ENCODE measurements at places on chromosomes 3 and 15. TPM values are rescaled to one million over a fixed set of nuclear protein-coding genes. Genes with fewer than 3 reads are reported as not detected.

DNA sequence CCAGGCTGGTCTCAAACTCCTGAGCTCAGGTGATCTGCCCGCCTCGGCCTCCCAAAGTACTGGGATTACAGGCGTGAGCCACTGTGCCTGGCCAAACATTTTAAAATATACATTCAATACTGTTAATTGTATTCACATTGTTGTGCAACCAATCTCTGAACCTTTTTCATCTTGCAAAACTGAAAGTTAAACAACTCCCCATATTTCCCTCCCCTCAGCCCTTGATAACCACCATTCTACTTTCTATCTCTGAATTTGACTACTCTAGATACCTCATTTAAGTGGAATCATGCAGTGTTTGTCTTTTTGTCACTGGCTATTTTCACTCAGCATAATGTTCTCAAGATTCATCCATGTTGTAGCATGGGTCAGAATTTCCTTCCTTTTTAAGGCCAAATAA lies 30.0 kb downstream of the HMCES start:
- DNase-seq = no peak

- DNase-seq = no peak
These were observed 502.3 kb downstream of the SHQ1 start for GRCh38 chr3:72345980-72346379.

- peak; percentile 89 for DNase-seq
These were observed 92.2 kb downstream of the CMSS1 start for GRCh38 chr3:99909714-99910495.

GRCh38 chr3:196166741-196167140 lies 44.5 kb downstream of the ZDHHC19 start:
- no peak for DNase-seq

DNA sequence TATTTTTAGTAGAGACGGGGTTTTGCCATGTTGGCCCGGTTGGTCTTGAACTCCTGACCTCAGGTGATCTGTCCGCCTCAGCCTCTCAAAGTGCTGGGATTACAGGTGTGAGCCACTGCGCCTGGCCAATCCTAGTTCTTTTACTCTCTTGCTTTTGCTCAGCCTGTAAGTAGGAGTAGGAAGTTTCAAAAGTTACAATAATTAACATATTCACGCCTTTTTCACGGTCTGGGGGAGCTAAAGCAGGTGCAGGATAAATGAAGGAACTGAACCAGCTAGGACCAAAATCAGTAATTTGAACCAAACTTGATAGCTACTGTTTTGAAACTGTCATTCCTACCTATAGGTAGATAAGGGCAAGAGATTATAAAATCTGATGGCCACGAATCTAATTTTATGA lies 98.5 kb downstream of the CACNA1D start:
- DNase-seq = no peak

- peak; percentile 92 for DNase-seq
These were observed 20.6 kb downstream of the COL8A1 start for GRCh38 chr3:99659032-99659431.

DNA sequence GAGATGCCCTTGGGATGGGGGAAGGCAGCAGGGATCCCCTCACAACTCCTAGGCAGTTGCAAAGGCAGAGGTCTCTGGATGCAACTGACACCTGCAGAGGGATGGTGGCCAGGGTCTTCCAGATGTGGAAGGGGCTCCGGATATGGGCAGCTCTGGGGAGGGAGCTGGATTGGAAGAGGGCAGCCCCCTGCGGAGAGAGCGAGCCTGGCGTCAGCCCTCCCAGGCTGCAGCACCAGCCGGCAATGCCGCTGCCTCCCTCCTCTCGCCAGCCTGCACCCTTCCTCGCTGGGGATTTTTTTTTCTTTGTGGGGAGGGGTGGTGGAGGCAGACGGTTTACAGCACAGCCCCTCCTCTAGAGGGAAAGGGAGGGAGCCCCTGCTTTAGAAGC lies 1.6 kb downstream of the INSYN1 start:
- DNase-seq = no peak

- DNase-seq = no peak
These were observed 25.4 kb downstream of the EDEM1 start for GRCh38 chr3:5212628-5213573.

GRCh38 chr3:128334766-128335165 lies 131.9 kb downstream of the DNAJB8 start:
- no peak for DNase-seq

- peak; percentile 59 for DNase-seq
These were observed 36.1 kb downstream of the TTC23 start for GRCh38 chr15:99213187-99213811.

CDHR4 gene
- total RNA-seq = not detected

GP9 gene
- total RNA-seq = not detected

CLDN11 gene
- total RNA-seq = not detected

UACA gene
- total RNA-seq = 16.8 TPM

ZIC1 gene
- 18.9 TPM for total RNA-seq

HRG gene
- total RNA-seq = not detected

SLC9C1 gene
- not detected for total RNA-seq

LRRC34 gene
- not detected for total RNA-seq

KBTBD13 gene
- not detected for total RNA-seq

OR5K2 gene
- not detected for total RNA-seq

PIGZ gene
- 3.2 TPM for total RNA-seq

PAQR5 gene
- 5.3 TPM for total RNA-seq

CLDND1 gene
- total RNA-seq = 140 TPM

SHC4 gene
- 0.84 TPM for total RNA-seq

All from A172 (cell line).